Fibroblast of skin of left biceps (primary cell): ENCODE measurements at places on chromosomes 7 and 10.

- DNase-seq: no peak
These were observed 22.7 kb downstream of the TWIST1 start for GRCh38 chr7:19094598-19095352.

DNA sequence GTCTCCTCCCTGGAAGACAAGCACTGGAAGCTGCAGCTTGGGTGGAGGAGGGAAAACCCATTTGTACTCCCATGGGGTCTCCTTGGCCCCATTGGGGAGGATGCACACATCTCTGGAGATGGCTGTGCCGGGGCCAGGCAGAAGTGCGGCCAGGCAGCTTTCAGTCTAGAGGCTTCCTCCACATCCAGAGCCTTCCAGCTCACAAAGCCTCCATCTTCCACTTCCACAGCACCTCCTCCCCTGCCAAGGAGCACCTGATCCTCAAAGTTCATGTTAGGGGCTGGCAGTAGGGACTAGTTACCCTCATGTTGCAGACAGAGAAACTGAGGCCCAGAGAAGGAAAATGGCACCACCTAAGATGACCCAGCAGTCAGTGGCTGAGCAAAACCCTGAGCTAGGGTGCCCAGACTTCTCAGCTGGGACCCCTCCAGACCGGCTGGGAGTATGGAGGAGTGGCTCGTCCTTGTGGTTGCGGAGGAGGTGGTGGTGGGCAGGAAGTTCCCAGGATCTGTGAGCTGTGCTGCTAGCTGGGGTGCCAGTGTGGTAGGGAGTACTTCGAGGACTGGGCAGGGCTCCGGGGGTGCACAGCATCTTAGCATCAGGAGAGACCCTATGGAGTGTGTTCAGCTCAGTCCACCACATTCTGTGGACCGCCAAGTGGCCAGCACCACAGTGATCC is 44.2 kb downstream of the ADCYAP1R1 start:
- no peak for DNase-seq

DNA sequence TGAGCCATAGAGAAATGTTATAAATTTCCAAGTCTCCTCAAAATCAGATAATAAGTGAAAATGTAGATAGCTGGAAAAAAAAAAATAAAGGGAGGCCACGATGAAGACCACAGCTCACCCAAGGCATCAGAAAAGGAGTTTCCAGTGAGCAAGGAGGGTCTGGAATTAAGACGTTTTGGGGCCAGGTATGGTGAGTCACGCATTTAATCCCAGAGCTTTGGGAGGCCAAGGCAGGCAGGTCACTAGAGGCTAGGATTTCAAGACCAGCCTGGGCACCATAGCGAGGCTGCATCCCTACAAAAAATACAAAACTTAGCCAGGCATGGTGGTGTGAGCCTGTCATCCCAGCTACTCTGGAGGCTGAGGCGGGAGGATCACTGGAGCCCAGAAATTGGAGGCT is 65.5 kb downstream of the ASB13 start:
- no peak for DNase-seq

GRCh38 chr7:110645060-110645459 is 445.9 kb upstream of the LRRN3 start:
- no peak for DNase-seq

- DNase-seq: no peak
These were observed 188.4 kb upstream of the LYZL1 start for GRCh38 chr10:29100505-29100904.

GRCh38 chr7:45609180-45609579 is 35.0 kb downstream of the ADCY1 start:
- DNase-seq: no peak

GRCh38 chr7:33707427-33707826 is 197.9 kb upstream of the BMPER start:
- peak; percentile 36 for DNase-seq

- no peak for DNase-seq
These were observed 30.6 kb downstream of the POR start for GRCh38 chr7:75945297-75946168.

DNA sequence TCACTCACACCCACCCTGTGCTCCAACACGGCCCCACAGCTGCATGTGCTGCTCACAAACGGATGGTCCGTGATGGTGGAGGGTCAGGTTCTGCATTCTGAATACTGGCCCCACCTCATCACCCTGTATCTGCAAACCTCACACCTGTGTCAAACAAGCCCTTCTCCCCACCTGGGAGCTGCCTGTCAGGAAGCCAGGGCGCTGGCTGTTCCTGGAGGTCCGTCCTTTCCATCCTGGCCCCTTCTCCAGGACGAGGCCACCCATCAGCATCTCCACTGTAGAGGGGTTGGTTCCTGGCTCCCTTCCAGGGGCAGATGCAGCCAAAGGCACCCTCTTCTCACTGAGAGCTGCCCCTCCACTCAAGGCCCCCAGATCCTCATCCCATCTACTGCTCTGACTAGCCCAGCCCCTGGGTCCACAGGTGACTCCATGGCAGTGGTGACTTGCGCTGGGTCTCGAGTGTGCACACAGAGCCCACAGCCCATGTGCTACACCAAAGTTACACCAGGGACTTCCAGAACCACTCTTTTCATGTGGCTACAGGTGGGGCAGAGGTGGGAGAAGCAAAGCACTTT is 229.4 kb downstream of the TNS3 start:
- no peak for DNase-seq

- DNase-seq: no peak
These were observed 114.2 kb downstream of the DYNC1I1 start for GRCh38 chr7:95886501-95887090.

GRCh38 chr7:70480927-70481569 is 650.9 kb upstream of the GALNT17 start:
- DNase-seq: no peak

GRCh38 chr7:138729444-138729843 is 28.3 kb upstream of the SVOPL start:
- no peak for DNase-seq

GRCh38 chr7:105982388-105982787 is 19.3 kb downstream of the CDHR3 start:
- no peak for DNase-seq

- no peak for DNase-seq
These were observed 176.2 kb downstream of the GNAT3 start for GRCh38 chr7:80335511-80336231.

- DNase-seq: no peak
These were observed 365.0 kb downstream of the SEMA3D start for GRCh38 chr7:84821671-84822534.

- DNase-seq: peak; percentile 86
These were observed 286.7 kb downstream of the INHBA start for GRCh38 chr7:41416208-41416595.

DNA sequence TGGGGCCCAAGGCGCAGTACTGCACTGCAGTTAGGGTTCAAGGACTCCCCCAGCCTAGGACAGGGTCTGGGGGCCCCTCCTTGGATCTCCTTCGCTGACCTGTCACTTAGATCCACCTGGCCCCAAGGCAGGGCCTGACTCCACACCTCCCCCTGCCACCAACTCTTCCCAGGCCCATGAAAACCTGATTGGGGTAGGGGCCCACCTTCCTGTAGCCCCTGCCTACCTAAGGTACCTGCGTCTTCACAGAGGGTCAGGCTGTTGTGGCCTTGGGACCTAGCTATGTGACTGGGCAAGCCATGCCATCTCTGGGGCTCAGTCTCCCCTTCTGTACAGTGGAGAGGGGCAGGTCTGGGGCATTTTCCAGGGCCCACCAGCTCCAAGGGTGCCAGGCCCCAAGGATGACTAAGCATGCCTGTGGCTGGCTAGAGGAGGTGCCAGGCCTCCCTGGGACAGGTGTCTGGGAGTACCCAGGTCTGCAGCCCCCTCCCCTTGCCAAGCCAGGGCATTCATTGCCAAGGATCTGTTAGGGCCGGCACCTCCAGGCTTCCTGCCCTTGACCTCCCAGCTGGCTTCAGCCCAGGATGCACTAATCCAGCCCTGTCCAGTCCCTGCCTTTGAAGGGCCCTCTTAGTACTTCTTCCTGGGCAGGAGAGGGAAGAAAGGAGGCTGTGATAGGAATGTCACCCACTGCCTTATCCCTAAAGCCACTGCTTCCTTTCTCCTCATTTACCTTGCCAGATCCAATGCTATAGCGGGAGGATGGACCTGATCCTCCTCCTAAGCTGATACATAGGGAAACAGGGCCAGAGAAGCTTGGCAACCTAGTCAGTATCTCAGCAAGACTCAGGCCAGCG is 1.3 kb downstream of the LIMK1 start:
- DNase-seq: no peak

- DNase-seq: no peak
These were observed 6.3 kb upstream of the LIPF start for GRCh38 chr10:88657901-88658300.

- no peak for DNase-seq
These were observed at the start of gene ABCB4 for GRCh38 chr7:87475359-87476178. ABCB4 (minus strand) TSS chr7:87475680; CDS start chr7:87475465, 215 bp downstream.

DNA sequence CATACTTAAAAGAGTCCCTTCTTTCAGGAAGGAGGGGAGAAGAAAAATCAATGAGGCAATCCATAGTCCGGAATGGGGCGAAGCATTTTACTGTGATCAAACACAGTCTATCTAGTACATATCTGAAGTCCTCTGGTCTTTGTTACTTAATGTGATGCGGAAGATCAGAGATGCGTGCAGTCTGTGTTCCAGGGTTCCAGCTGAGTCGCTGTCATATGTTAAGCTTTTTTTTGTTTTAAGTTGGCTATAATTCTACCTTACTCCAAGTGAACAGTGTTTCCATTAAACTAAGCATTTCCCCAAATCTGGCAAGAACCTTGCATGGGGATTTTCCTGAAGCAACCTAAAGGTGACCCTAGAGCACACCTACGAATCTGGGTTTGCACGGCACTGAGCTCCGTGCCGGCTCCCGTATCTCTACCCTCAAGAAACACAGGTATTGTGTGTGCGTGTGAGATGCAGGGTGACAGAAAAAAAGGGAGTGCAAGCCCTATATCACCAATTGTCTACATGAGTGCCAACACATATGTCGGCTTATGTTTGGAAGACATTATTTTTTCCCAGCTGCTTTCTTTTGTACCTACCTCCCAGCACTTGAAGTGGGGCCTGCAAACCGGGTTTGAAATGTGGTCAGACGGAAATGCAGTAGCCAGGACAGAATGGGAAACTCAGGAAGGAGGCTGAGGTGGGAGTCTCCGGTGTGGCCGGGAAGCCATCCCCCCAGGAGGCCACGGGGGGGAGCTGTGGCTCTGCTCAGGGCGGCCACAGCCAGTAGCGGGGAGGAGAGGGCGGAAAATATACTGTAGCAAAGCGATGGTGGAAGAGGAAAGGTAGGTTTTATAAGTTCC is 435.8 kb upstream of the MGMT start:
- DNase-seq: no peak

GRCh38 chr7:131619336-131620305 is 63.2 kb upstream of the PODXL start:
- no peak for DNase-seq

DNA sequence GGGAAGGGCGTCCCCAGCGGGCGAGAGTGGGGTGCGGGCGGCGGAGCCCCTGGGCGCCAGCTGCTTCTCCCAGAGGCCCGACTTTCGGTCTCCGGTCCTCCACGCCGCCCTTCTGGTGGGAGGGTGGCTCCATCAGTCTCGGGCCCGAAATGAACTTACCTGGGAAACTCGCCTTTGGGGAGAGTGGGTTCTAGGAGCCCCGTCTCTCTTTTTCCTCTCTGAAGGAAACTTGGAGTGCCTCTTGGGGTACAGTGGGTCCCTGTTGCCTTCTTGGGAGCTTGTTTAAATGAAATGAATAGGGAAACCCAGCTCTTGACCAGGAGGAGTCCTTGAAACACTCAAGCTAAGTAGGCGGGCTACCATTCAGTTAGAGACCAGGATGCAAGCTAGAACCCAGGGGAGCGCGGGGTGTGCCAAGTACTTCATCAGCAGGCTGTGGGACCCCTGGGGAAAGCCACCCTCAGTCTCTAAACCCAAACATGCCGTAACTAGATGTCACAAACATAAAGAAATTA is 1.3 kb downstream of the SLC26A4 start:
- DNase-seq: no peak

- DNase-seq: no peak
These were observed 239.9 kb downstream of the CAMK1D start for GRCh38 chr10:12589291-12589690.

GRCh38 chr7:139680676-139681462 is 96.9 kb downstream of the HIPK2 start:
- peak; percentile 59 for DNase-seq

DNA sequence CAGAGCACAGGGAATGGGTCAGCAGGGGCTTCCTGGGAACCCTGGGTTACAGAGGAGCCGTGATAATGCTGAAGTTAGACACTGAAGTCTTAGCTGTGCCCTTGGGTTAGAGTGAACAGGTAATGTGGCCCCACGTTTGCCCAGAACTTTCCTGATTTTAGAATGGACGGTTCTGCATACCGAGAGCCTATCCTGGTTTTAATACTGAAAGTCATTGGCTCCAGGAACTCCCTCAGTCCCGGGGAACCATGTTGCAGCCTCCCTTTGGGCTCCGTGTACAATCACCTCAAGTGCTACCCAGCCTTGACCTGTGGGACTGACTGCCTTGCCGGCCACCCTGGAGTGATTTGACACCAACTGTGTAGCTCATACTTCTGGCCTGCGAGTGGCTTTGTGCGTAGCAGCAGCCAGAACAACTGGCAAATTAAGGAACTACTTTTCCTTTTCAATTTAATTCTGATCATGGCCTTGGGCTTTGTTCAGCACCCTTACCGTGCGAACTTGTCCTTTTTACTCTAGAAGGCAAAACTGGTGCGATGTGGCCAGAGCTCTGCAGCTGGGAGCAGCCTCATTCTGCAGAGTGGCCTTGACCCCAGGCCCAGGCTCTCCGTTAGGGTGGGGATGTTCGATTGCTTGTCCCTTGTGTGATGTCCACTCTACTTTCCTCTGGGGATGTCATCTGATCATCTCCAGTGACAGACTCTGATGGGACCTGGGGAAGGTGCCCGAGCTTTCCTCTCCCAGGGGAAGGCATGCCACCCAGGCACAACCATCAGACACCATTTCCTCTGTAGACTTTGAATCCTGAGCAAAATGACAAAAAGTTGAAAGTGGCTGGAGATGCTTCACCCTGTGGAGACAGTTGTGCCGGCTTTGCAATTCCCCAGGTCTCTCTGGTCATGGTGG is 265.9 kb downstream of the GLRX3 start:
- DNase-seq: no peak

GRCh38 chr10:90195288-90195840 is 494.0 kb downstream of the KIF20B start:
- no peak for DNase-seq
